ENCODE measurements at places on chromosomes 4 and X.

- DNase-seq = no peak
Measured at GRCh38 chrX:7047951-7048350, 99.6 kb upstream of the STS start.

DNA sequence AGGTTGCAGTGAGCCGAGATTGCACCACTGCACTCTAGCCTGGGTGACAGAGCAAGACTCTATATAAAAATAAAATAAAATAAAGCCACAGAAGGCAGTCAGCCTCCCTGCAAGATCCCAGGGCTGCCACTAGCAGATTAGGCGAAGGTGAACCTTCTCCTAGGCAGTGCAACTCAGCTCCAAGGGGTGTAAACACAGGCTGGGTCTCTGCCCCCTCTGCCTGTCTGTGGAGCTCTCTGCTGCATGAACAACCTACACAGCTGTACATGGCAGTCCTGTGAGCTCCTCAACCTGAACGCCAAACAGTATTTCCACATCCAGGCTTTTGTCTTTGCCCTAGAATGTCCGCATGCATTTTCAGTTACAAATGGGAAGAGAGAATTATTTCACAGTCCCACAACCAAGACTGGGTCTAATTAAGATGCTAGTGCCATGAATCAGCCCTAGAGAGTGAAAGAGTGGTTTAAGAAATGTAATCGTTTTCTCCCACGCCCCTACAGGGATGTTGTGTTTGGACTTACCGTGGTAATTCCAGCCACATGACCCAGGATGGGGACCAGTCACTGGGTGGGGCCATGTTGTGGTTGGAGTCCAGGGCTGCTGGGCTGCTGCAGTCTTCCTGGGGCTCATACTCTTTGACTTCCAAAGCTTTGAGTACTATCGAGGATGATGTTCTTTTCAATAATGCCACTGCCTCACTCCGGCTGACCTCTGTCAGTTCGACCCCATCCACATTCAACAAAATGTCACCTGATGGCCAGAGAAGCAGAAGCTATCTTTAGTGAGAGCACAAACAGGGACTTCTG is 99.0 kb downstream of the FIP1L1 start:
- DNase-seq = peak; percentile 66

DNA sequence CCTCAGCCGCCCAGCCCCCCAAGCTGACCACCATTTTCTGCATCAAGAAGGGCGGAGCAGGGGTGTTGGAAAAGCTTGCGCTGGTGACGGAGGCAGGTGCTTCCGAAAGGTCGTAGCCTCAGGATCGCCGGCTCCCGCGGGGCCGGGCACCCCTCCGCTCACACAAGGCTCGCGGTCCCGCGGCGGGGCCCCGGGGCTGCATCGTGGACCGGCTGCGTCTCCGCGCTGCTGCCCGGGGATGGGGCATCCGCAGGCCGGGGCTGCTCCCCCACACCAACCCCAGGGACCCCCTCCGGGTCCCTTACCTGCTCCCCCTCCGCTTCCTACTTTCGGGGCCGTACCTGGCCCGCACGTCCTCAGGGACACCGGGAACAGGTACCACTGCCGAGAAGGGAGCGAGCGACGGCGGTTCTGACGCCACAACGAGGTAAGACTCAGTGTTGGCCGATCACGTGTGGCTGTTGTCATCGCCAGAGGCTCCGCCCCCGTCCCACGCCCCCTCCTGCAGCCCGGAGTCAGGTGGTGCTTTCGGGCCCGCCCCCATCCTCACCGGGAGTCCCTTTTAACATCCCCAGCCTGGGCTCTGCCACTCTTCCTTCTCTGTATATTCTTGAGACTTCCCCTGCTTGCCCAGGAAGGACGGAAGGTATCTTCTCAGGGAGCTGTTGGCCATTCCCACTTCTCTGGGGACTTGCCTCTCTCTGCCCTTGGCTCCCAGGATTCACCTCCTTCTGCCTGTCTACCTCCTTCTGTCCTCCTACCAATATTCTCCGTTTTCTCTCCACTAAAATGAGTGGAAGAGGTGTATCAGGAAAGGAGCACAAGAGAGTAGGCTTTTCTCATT is at the start of gene BEX2:
Gene BEX2, minus strand, starts transcription at position 436 of the 844 bp plus-strand sequence. CDS start 1,014 bp downstream, outside the sequence.
- DNase-seq = peak; percentile 87

DNA sequence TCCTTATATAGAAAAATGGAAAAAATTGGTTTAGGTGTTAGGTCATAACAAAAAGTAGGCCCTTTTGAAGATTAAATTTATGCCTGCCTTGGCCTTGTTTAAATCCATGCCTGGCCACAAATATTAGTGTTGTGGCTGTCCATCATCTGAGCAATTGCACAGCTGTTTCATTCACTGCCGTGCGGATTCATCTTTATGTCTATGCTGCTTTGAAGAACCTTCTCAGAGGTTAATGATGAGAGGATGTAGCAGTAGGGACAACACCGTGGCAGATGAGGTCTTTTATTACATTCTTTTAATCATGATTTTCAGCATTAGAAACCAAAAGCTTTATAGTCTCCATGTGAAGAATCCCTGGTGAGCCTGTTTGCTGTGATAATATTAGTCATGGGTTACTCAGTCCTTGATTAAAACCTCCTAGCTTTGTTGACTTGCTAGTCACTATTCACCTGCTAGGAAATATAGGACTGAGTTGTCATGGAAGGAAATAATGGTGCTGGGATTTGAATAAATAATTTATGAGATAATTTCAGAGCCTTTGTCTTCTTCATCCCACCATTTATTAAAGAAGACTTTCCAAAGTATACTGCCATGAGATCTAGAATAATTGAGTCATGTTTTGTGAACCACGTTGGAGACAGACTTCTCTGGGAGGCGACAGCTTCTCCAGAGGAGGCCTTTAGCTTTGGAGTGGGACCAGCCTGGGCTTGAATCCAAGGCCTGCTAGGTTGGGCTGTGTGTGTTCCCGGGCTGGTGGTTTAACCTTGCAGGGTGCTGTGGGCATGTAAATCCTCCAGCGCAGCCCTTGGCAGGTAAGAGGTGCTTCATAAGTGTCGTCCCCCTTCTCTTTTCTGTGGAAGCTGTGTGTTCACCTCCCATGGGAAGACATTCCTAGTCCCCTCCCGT is 53.5 kb downstream of the PTTG2 start:
- no peak for DNase-seq

DNA sequence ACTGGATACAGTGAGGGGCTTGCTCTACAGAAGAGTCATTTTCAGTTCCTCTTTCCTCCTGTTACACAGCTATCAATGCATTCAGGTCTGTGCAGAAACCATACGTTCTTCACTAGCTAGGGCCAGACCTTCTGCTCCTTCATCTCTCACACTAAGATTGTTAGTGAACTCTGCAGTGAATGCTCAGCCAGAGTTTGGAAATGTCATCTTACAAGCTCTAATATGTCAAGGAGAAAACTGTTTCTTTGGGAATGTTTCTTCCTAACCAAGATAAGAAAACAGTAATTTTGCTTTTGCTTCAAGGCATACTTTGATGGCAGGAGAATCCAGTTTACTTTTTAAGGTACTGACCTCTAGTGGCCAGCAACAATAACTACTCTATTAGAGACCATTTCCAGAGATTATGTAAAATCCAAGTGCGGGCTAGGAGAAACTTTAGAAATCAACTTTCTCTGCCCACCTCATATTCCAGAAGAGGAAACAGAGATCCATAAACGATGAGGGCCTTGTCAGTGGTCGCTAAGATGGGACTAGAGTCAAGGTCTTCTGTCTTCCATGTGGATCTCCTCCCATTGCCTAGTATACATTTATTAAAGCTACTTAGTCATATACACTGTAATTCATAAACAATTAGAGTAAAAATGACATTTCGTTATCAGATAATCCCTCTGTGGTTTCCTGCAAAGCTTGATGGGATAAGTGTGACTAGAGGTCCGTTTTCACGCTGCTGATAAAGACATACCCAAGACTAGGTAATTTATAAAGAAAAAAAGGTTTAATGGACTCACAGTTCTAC is 12.1 kb upstream of the CC2D2A start:
- DNase-seq = peak; percentile 14

DNA sequence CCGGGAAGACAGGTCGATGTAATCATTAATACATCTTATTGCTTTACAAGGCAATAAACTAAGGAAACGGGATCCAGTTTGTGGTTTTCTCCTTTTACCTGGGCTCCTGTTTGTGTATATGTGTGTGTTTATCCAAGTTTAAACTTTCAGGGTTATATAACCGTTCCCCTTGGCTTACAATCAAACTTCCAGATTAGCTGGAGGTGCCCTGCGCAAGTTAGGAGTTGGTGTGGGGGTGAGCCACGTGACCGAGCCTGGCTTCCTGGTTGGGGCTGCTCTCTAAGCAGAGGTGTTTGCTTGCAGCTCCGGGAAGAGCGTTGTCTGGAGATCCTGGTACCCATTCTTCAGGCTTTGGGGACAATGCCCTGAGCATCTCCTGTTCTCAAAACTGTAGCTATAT is 129.2 kb downstream of the FHDC1 start:
- DNase-seq = no peak

- DNase-seq = no peak
Measured at GRCh38 chr4:17060230-17060629, 161.8 kb upstream of the LDB2 start.

GRCh38 chrX:11908371-11908770 is 150.3 kb downstream of the MSL3 start:
- DNase-seq = peak; percentile 6

DNA sequence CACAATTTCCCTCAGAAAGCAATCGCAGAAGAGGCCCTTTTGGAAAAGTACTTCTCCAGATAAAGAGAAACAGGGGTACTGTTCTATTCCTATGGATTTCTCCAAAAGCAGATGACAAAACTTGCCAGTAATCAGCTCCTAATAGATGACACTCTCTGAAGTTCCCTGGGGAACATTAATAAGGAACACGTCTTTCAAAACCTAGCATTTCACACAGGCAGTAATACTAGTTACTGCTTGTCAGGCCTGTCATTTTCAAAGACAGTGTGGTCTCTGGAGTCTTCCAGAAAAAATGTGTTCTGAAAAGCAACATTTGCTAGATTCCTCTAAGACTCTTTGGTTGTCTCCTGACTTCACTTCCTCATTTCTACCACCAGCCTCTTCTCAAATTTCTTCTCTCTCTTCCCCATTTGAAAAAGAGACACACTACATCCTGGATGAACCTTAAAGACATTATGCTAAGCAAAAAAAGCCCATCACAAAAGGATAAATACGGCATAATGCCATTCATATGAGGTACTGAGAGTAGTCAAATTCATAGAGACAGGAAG is 47.3 kb downstream of the CHRDL1 start:
- DNase-seq = no peak

DNA sequence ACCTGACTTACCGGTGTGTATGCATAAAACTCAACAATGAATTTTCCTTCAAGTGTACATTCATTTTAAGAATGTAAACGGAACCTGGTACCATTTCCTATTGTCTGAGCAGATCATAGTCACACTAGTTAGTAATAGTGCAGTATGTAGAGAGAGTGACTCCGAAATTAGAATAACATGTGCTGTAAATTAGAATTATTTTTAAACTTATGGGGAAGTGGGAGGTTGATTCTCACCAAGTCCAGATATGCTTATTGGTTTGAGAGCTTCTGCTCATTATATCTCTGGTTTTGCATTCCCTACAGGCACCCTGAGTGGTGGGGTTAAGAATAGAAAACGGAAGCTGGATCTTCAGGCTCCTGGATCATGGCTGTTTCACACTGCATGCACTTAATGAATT is 39.6 kb downstream of the KLF3 start:
- no peak for DNase-seq

GRCh38 chr4:170110285-170110672 is 20.5 kb upstream of the AADAT start:
- no peak for DNase-seq

GRCh38 chr4:88673886-88674285 is 23.7 kb downstream of the NAP1L5 start:
- no peak for DNase-seq

DNA sequence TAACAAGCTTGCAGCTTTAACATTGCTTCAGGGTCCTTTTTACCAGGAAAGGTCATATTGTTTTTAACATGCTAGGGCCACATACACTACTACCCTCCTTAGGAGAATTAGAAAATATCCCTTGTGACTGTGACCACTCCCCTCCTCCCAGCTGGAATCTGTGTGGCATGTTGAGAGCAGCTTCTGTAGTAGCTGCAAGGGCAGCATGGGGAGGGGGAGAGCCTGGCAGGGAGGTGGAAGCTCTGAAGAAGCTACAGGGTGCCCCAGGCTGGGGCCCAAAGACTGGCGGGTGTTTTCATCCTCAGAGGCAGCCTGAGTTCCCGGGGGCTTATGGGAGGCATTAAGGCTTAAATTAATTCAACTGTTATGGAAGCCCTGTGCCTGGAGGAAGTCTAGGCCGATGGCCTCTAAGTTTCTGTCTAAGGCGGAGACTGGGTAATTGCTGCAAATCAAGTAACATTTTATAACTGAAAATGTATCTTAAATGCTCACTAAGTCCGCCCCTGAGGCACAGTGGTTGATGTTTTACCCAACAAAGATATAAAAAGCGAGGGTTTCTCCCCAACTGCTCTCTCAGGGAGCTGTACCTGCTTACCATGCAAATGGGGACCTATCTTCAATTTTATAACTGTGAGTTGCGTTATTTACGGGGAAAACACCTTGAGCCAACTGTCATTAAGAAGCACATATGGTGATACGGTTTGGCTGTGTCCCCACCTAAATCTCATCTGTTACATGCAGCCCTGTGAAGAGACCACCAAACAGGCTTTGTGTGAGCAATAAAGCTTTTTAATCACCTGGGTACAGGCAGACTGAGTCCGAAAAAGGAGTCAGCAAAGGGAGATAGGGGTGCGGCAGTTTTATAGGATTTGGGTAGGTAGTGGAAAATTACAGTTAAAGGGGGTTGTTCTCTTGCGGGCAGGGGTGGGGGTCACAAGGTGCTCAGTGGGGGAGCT is 37.4 kb upstream of the STS start:
- no peak for DNase-seq

DNA sequence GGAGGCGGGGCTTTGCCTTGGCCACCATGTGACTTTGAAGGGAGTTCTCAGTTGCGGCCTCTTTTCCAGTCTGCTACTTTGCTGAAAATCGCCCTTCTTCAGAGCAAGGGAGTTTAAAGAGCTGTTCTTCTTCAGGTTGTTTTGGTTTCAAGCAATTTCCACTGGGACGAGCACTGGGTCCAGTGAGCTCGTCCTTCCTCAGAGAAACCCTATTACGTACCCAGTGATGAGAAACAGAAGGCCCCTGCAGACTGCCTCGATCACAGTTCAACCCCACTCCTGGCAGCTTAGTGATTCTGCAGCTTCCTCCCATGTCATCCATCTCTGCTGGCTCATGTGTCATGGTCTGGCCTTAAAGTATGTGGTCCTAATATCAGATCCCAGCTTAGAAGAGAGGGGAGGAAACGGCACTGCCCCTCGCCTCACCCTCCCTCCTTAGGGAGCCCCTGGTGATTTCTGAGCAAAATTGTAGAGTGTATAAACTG is 7.8 kb upstream of the FAM149A start:
- DNase-seq = no peak

- DNase-seq = no peak
Measured at GRCh38 chr4:84341559-84341958, 157.5 kb downstream of the NKX6-1 start.

- DNase-seq = peak; percentile 80
Measured at GRCh38 chrX:74550295-74550802, 64.1 kb downstream of the RLIM start.

GRCh38 chrX:109266034-109266433 is 215.9 kb downstream of the GUCY2F start:
- no peak for DNase-seq

DNA sequence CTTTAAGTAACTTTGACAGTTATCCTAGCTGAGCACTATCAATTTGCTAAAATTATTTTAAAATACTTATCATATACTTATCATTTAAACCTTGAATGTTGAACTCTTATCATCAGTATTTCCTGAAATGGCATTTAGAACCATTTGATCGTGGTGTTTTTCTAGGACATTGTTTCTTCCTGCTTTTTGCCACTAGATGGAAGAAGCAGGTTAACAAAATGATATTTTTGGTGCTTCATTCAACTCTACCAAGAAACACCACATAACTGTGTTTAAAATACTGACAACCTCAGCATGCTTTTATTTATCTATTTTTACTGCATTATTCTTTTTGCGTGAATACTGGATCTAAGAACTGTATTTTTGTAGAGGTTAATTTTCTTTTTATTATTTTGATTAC is 44.6 kb downstream of the C4orf33 start:
- no peak for DNase-seq
